Stimulated activated CD8-positive, alpha-beta memory T cell treated with anti-CD3 and anti-CD28 coated beads, Interleukin-7, amount 100 ng/mL, for 4 hours (primary cell): ENCODE measurements at places on chromosomes 6 and 20.

GRCh38 chr20:63547725-63548480 lies at the start of gene SRMS:
Gene SRMS (minus strand): TSS chr20:63547749. CDS start chr20:63547463, 286 bp downstream.
- DNase-seq: no peak

GRCh38 chr6:7314414-7314813 lies 1.4 kb upstream of the SSR1 start:
- DNase-seq: no peak

DNA sequence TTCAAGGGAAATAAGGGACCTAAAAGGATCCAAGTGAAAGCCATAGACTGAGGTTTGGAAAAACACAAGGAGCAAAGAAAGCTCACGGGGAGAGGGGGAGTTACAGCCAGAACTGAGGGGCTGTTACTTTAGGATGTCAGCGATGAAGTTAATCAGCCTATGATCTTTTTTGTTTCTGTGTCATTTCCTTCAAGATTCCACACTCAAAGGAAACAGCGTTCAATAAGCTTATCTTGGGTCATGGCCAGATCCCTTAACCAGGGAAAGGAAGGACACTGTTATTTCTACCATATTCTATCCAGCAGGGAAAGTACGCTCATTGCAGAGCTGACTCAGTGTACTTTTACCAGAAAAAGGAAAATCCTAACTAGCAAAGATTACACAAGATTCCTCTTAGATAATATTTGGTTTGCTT lies 132.8 kb downstream of the PFDN4 start:
- no peak for DNase-seq

GRCh38 chr6:87908978-87909811 lies 138.4 kb upstream of the SPACA1 start:
- no peak for DNase-seq

- no peak for DNase-seq
Observed at GRCh38 chr6:89711801-89712200, 73.3 kb upstream of the LYRM2 start.

DNA sequence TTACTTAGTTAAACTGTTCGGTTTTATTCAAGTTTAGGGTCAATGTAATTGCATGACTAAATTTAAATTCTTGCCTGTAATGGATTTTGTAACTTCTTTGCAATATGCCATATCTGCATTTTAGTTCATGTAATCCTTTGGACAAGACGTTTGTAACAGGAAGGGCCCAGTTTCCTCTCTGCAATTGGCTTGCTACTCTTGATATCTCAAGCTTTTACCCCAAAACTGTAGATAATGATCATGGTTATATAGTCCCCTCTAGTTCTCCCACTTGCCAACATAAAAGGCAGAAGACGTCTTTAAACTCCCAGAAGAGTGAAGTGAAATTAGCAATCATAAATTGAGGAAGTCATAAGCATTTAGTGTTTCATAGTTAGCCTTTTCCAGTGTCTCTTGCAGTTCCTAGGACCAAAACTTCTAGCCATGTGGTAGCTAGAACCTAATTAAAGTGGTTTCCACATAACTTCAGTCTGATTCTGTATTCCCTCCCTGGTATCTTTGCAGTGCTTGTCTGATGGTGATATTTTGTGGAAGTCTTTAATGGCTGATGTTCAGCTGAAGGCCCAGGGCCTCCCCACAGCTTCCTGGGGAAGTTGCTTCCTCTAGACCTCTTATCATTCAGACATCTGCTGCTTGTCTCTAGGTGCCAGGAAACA lies 117.8 kb upstream of the SUPT3H start:
- DNase-seq: no peak

DNA sequence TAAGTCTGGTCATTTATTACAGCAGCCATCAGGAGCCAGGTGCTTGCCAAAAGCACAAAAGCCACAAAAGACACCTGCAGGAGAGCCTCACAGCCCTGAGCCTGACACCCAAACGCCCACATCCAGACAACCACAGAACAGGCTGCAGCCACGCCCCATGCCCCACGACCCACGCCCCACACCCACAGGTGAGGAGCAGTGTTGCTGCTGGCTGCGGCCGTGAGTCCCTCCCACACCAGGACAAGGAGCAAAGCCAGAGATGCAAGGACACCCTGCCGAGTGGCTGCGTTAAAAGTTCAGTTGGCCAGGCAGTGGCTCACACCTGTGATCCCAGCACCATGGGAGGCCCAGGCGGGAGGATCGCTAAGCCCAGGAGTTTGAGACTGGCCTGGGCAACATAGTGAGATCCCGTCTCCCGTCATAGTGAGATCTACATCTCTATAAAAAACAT lies 43.0 kb downstream of the SLC2A4RG start:
- no peak for DNase-seq

DNA sequence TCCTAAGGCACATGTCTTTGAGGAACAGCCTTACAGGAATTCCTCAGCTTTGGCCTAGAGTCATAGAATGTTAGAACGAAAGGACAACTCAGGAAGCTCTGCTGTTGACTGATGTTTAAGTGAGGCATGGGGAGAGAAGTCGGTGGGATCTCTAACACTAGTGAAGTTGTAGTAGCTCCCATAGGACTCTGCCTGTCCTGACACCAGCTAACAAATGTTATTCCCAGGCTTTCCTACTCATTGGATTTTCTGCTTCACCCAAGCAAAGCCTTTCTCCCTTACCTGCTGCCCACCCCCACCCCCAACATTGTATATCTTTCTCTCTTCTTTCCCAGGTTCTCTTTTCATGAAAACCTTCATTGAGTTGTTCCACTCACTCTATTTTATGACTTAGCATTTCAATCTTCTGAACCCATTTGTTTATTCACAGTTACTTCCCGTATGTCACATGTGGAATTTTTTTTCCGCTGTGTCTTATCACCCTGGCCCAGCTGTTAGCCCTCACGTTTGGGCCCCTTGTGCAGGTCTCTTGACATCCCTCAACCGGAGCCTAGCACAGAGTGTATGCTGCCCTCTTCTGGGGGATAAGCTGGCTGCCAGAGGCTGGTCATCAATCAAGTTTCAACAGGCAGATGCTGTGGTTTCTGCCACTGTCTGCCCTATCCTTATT lies 39.2 kb upstream of the RNF8 start:
- no peak for DNase-seq

- no peak for DNase-seq
Observed at GRCh38 chr6:90146921-90147649, 149.6 kb downstream of the BACH2 start.
